Bronchial epithelial cell (primary cell): ENCODE measurements at places on chromosomes 7 and 10. TPM values are rescaled to one million over a fixed set of nuclear protein-coding genes. Genes with fewer than 3 reads are reported as not detected.

- DNase-seq = no peak
These were observed 43.3 kb downstream of the IL15RA start for GRCh38 chr10:5933909-5934546.

DNA sequence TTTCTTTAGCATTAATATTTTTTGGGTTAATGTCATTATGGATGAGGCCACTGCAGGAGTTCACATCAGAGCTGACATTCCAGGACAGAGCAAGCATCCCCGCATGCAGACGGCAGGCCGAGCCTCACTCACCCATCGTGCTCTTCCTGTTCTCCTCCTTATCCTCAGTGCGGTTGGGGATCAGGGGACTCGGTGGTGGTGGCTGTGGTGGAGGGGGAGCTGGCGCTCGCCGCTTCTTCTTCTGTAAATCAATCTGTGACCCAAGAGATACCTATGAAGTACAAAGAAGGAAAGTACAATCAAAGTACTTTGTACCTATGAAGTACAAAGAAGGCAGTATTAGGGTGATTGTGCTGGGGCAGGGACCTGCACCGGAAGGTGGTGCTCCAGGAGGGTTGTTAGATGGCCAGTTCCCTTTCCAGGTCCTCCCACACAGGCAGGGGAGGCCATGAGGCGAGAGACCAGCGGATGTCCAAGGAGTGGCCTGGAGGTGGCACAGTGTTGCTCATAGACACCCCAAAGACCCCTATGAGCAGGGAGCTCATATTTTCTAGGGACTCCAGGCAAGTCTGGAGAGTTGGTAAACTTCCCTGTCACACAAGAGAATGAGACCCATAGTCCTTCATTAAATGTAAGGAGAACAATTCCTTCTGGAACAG lies 231.4 kb downstream of the COBL start:
- no peak for DNase-seq

DNA sequence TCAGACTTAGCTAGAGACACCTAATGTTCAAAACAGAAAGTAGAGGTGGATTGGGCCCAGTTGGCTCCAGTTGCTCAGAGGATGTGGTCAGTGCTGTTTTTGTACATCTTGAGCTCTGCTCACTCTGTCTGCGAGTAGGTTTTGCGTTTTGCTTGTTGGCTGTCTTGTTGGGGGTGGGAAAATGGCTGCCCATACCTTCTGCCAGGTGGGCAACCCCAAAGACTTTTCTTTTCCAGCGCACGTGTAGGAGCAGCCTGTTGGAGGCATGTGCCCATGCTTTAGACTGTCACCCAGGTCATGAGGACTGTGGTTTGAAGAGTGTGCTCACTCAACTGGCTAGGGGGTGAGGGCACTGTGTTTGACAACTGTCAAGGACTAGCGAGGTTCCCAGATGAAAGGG lies 73.9 kb downstream of the KAT6B start:
- DNase-seq = no peak

Gene MSMB
- 1.1 and 16.4 TPM in 2 replicates for total RNA-seq

Gene ABCB1
- under 0.01 TPM in 1 of 2 replicates, not detected in the other for total RNA-seq

GRCh38 chr7:69526570-69526969 lies 71.7 kb upstream of the AUTS2 start:
- DNase-seq = no peak

- DNase-seq = peak; percentile 41
These were observed 57.0 kb downstream of the ASAH2B start for GRCh38 chr10:50796693-50797092.

- no peak for DNase-seq
These were observed 22.2 kb downstream of the CDHR3 start for GRCh38 chr7:105985229-105985628.

- DNase-seq = no peak
These were observed 58.5 kb downstream of the CADPS2 start for GRCh38 chr7:122827763-122828162.

DNA sequence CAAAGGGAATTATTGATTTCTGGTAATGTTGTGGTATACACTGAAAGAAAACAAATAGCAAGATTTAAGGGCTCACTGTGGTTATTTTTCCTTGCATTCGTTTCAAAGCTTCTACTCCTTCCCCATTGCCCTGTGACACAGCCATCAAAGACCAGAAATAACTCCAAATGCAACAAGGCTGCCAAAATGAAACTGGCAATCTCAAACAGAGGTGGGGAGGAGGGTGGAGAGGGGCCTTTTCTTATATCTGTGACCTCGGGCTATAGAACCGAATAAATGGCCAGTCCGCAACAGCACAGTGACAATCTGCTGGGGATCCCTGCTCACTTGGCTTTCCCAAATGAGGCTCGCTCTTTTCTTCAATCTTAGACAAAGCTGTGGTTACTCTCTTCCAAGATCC lies 17.4 kb upstream of the SPOCK2 start:
- no peak for DNase-seq

- peak; percentile 98 for DNase-seq
These were observed 33.9 kb downstream of the CCM2 start for GRCh38 chr7:45033931-45034290.

DNA sequence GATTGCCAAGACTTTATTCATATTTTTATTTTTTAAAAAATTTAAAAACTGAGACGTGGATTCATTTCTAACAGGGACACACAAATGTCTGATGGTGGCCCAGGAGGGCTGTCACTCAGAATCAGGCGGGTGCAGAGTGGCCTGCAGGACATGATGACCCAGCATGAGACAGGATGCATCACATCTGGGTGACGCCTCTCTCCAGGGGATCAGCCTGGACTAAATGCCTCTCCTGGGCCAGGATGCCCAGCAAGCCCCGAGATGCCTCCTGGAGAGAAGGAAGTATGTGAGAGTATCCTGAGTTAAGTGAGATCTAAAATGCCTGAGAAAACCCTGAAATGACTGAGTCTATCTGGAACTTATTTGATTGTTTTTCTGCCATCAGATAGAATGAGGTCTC lies 16.9 kb upstream of the MTURN start:
- no peak for DNase-seq

DNA sequence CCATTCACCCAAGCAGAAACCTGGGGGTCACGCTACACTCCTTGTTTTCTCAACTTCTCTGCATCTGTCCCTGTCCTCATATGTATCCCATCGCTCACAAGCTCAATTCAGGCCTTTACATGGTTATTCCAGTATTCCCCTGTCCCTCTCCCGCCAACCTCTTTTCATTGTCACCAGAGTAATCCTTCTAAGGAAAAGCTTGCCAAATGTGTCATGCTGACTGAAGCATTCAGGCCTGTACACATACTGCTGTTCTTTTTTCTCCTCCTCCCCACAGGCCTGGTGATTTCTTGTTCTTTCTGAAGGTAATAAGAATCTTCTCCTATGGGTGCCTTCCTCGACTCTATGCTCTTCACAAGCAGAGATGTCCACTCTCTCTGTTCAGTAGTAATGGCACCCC lies 282.2 kb downstream of the PHTF2 start:
- DNase-seq = peak; percentile 6

GRCh38 chr7:77157446-77157845 lies 35.0 kb downstream of the CCDC146 start:
- peak; percentile 33 for DNase-seq

DNA sequence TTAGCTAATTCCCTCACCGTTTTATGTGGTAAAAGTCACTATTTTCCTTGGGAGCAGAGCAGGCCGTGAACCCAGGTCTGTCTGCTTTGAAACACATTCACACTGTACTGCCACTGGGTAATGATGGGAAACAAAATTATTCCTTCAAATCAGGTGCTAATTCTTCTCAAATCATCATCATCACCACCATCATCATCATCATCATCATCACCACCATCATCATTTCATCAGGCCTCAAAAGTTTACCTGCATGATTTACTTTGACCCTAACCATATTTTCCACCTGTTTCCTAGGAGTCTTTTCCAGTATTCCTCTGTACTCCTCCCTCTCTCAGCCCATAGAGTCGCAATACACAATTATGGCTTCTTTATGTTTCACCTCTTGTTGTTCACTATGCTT lies 220.5 kb downstream of the GLI3 start:
- DNase-seq = no peak

Gene SPDYE5
- not detected in 2 replicates for total RNA-seq

Gene ADAM22
- under 0.01 TPM in 1 of 2 replicates, not detected in the other for total RNA-seq

Gene NPY4R
- not detected in 2 replicates for total RNA-seq
